ENCODE measurements at places on chromosomes 3 and 15. TPM values are rescaled to one million over a fixed set of nuclear protein-coding genes. Genes with fewer than 3 reads are reported as not detected.
A peak's percentile ranks its signal among the peaks of the same experiment; 100 is the strongest.

DNA sequence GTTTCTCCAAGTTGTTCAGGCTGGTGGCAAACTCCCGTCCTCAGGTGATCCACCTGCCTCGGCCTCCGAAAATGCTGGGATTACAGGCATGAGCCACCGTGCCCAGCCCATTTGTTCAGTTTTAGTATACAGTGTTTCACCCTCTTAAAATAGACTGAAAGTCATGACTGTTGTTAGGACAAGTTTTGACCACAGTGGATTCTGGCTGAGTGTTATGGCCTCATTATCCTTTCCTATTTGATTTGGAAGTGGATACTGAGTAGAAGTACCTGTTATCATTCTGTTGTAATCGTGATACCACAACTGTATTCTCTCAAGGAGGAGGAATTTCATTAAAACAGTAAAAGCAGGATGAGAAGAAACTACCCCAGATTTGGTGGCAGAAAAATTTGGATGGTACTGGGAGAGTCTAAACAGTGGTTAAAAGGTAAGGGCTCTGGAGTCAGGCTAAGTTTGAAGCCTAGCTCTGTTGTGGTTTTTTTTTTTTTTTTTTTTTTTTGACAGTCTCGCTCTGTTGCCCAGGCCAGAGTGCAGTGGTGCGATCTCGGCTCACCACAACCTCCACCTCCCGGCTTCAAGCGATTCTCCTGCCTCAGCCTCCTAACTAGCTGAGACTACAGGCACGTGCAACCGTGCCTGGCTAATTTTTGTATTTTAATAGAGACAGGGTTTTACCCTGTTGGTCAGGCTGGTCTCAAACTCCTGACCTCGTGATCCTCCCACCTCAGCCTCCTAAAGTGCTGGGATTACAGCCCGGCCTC is 2.6 kb downstream of the MAP2K1 start:
- DNase-seq, result no peak

- peak; percentile 52 for DNase-seq
These were observed 121.1 kb downstream of the OXSM start for GRCh38 chr3:25910997-25911396.

REC114 gene
- not detected for total RNA-seq

- no peak for DNase-seq
These were observed 157.9 kb upstream of the BHLHE40 start for GRCh38 chr3:4821338-4821737.

GRCh38 chr3:196073255-196073753 is 8.6 kb downstream of the TFRC start:
- no peak for DNase-seq

- no peak for DNase-seq
These were observed 246.0 kb downstream of the WDR72 start for GRCh38 chr15:53513431-53513830.

CLRN1 gene
- not detected for total RNA-seq

DNA sequence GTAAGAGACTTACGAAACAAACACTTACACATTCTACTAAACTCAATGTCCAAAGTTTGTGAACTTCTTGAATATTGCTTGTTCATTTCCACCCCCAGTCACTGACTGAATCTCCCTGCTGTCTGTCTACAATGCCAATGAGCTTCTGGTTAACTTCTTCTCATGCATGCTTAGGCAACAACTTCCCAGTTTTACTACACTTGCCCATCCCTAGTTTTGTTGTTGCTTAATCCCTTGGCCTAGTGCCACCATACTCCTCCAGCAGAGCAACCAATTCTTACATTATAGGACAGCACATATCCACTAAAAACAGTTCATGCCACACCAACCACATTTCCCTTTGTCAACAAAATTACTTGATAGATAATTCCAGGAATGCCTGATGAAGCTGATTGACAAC is 40.9 kb upstream of the CCR2 start:
- no peak for DNase-seq

GRM7 gene
- total RNA-seq, result 0.86 TPM

SEMA5B gene
- total RNA-seq, result 0.71 TPM

- DNase-seq, result no peak
These were observed 792 bp downstream of the SHF start for GRCh38 chr15:45186771-45187577.

- no peak for DNase-seq
These were observed 106.9 kb downstream of the LSM3 start for GRCh38 chr3:14285548-14285925.

GRCh38 chr3:188506446-188506845 is 352.5 kb downstream of the LPP start:
- DNase-seq, result no peak

GRCh38 chr3:172856795-172857742 is 106.5 kb downstream of the ECT2 start:
- DNase-seq, result no peak

DNA sequence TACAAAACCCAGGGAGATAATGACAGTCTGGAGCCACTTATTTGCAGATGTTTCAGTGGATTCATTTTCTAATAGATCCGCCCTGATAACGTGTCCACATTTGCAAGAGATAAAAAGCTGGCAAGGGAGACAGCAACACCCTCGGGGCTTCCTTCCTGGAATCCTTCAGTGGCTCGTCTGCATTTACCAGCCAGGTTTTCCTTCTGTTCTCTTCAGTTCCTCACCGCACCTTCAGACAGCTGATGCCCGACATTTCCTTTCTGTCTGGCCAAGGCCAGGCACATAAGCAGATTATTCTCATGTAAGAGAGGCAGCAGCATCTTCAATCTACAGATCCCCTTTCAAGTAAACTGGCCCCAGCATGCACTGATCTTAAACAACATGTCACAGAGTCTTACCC is 56.2 kb upstream of the SPATA12 start:
- DNase-seq, result no peak

PTH1R gene
- total RNA-seq, result 14.5 TPM

DPPA2 gene
- not detected for total RNA-seq

DNA sequence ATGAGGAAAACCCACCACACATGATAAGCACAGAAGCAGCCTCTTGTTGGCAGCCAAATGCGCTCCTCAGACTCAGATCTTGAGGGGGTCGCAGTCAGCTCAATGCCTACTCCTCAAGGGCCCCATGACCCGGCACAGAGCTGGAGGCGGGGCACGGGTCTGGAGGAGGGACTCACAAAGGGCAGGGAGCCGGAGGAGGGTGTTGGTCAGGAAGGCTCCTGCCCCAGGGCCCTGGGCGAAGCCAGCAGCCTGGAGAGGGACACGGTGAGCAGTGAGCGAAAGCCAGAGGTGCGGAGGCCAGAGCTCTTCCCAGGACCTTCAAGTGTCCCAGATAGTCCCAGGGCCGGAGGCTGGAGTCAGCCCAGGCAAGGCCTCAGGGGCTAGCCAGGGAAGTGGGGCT is 9.8 kb downstream of the CACNA2D2 start:
- DNase-seq, result no peak

C3orf49 gene
- not detected for total RNA-seq

CDHR4 gene
- total RNA-seq, result 9.6 TPM

GRCh38 chr3:171980578-171981270 is 58.7 kb upstream of the FNDC3B start:
- DNase-seq, result no peak

DNA sequence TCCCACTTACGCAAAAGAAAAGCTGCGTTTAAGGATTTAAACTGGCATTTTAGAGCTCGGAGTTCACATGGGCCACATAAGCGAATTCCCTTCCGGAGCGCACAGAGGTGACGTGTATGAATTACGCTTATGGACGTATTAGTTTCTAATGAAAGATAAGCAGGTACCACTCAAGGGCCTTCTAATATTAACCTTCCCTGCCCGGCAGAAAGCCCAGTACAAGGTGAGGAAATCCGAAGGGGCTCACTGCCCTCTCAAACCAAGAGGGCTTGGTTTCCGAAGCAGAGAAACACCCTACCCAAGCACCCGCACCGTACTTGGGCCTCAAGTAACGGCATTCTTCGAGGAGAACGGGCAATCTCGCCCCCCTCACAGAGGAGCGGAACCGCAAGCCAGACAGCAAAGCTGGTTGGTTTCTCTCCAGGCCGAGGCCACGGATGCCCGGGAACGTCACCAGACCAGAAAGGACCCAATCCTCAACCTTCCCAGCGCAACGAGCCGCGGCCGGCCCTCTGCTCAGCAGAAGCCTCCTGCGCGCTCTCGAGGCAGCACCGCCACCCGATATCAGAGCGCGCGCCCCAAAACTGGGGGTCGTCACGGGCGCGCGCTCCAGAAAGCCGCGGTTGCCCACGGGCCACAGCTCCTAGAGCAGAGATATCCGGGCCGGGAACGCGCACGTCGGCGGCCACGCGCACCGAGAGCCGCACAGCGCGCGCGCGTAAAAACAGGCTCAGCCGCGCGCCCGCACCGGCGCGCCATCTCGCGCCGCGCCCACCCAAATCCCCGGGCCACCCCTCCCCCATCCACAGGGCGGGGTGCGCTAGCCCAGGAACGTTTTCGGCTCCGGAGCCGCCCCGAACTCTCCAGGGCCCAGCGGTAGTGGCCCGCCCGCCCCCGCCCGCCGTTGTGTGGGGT is 676 bp downstream of the QRICH1 start:
- DNase-seq, result peak; percentile 88

AADAC gene
- 5.6 TPM for total RNA-seq

GRCh38 chr3:187841560-187841959 is 96.3 kb upstream of the BCL6 start:
- DNase-seq, result no peak

DNA sequence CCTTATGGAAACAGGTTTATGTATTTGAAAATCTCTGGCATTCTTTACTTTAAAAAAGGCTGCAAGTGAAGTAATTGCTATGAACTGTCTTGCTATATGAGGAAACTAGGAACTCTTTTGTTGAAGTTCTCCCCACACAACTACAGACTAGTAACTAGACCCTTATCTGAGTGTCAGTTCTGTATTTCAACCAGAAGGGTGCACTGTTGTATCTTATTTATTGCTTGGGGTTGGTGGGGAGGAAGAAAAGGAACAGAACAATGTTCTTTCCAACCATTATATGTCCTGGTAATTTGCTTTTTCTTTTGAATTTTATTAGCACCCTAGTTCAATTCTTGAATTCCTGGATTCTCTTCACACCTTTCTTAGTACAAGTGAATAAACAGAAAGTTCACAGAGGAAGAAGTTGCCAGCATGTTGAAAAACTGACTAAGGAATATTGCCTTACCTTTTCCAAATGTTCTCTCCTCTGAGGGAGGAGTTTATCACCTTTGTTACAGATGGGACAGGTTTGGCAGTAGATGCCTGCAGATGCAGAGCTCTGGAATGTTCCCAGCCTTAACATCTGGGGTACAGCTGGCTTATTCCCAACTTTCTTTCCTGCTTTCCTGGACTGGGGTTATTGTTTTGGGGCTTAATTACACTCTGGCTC is 162.4 kb upstream of the CFAP20DC start:
- no peak for DNase-seq

NAALADL2 gene
- 9.8 TPM for total RNA-seq

DNA sequence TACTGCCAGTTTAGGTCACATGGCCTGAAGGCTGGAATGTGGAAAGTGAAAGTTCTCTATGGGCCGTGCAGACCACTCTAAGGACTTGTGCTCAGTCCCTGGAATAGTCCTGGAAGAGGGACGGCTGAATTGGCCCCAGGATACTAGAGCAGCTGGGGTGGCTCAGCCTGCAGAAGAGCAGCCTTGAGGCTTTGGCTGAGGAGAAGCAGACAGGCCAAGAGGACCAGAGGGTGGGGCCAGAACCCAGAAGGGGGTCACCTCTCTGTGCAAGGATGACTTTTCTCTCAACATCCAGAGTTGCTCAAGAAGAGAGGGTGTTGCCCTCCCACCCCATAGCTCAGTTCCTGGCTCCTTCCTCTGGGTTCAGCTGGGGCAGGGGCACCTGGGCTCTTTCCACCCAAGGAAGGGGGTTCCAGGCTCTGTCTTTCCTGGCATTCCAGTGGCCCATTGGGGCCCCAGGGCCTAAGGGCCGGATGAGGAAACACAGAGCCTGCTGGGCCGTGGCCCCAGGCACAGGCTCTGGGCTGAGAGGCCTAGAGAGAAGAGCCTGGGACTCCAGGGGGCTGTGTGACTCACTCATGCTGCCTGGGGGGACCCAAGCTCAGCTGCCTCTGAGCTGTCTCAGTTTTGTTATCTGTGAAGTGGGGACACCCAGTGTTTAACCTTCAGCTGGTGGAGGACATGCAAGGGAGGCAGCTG is 8.5 kb upstream of the FBLN2 start:
- no peak for DNase-seq

TNNC1 gene
- total RNA-seq, result 44.0 TPM
